Stimulated activated CD8-positive, alpha-beta memory T cell treated with anti-CD3 and anti-CD28 coated beads, Interleukin-2, amount 100 ng/mL, for 48 hours (primary cell): ENCODE measurements at places on chromosomes 3 and 15.

GRCh38 chr3:96070678-96071077 lies 743.7 kb upstream of the EPHA6 start:
- no peak for DNase-seq

DNA sequence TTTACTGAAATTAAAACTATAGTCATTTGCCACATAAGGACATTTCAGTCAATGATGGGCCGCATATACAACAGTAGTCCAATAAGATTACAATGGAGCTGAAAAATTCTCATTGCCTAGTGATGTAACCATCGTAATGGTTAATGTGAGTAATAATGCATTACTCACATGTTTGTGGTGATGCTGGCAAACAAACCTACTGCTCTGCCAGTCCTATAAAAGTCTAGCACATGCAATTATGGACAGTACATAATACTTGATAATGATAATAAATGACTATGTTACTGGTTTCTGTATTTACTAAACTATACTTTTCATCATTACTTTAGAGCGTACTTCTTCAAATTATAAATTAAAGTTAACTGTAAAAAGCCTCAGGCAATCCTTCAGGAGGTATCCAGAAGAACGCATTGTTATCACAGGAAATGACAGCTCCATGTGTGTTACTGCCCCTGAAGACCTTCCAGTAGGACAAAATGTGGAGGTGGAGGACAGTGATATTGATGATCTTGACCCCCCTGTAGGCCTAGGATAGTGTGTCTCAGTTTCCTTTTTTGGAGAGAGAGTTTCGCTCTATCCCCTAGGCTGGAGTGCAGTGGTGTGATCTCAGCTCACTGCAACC lies 102.7 kb downstream of the ATP1B3 start:
- DNase-seq: no peak

- DNase-seq: peak; percentile 9
Measured at GRCh38 chr3:193240850-193241706, at the start of gene PLAAT1. TSS of gene PLAAT1 (plus strand) at chr3:193241222. CDS start at chr3:193255651, 14,429 bp downstream.

DNA sequence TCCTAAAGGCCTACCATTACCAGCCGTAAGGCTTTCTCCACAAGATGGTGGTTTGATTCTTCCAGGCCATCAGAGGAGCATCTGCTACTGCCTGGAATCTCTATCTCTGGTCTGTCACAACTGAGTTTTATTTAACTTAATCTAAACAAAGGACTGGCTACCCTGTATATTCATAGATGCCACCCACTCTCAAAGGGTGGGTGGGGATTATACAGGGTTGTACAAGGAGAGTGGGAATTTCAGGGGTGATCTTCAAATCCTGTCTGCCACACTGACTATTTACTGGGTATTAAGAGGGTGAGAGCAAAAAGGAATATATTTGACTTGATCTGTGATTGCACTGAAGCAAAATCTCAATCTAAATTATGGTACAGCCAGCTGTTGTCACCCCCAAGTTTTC lies 253.3 kb downstream of the MBNL1 start:
- DNase-seq: no peak

- DNase-seq: no peak
Measured at GRCh38 chr3:42014921-42015533, 53.1 kb upstream of the ULK4 start.

- no peak for DNase-seq
Measured at GRCh38 chr3:117887901-117888300, 1146.7 kb downstream of the IGSF11 start.

GRCh38 chr3:42182555-42182954 lies 83.4 kb downstream of the CCK start:
- no peak for DNase-seq

GRCh38 chr3:76300746-76301145 lies 515.4 kb upstream of the ZNF717 start:
- no peak for DNase-seq

- no peak for DNase-seq
Measured at GRCh38 chr15:101307897-101308603, 13.0 kb upstream of the SNRPA1 start.

DNA sequence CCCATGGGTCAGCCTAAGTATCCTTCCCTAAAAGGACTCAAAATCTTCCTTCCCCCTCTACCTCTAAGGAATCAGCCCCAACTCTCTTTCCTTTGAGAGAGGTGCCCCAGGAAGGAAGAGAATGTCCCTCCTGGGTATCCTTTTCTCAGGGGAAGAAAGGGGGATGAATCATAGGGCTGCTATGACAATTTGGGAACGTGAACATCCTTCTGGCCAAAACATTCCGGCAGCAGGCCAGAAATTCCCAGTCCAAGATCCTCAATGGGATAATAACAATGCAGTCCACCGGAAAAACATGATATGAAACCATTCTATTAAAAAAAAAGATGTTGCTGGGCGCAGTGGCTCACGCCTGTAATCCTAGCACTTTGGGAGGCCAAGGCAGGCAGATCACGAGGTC lies 50.8 kb upstream of the CACNA2D3 start:
- no peak for DNase-seq

GRCh38 chr3:46929324-46929723 lies 47.2 kb downstream of the CCDC12 start:
- no peak for DNase-seq

GRCh38 chr15:90859234-90860131 lies 8.9 kb upstream of the FURIN start:
- no peak for DNase-seq

GRCh38 chr3:136954251-136954650 lies 3.5 kb upstream of the IL20RB start:
- no peak for DNase-seq

- DNase-seq: no peak
Measured at GRCh38 chr3:72288955-72289691, 504.2 kb upstream of the PROK2 start.

DNA sequence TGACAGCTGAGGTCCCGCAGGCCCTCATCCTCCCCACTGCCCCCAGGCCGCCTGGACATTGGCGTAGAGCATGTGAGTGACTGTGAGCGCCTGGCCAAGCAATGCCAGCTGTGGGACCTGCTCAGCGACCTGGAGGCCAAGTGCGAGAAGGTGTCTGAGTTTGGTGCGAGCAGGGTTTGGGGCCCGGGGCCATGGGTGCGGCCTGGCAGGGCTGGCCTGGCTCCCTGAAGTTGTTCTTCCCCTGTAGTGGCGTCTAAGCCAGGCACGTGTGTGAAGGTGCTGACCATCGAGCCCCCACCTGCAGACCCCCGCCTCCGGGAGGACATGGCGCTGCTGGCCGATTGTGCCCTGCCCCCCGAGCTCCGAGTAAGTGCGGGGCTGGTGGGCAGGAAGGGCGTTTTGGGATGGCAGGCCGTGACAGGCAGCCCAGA lies 4.2 kb downstream of the ABTB1 start:
- DNase-seq: no peak

DNA sequence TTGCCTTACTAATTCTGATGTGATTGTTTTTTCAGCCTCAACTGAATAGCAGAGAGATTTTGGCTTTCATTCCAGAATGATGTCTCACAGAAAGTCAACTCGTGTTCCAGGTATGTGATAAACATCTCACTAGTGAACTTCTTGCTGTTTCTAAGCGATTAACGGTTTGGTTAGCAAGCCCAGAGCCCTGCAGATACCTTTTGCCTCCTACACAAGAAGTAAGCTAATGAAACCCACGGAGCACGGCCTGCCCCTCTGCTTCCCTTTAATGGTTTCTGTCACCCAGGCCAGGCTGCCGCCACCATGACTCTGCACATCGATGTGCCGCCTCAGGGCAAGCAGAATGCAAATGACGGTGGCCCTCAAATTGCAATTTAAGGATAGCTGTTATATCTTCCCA lies 155.9 kb upstream of the ICE2 start:
- DNase-seq: no peak

DNA sequence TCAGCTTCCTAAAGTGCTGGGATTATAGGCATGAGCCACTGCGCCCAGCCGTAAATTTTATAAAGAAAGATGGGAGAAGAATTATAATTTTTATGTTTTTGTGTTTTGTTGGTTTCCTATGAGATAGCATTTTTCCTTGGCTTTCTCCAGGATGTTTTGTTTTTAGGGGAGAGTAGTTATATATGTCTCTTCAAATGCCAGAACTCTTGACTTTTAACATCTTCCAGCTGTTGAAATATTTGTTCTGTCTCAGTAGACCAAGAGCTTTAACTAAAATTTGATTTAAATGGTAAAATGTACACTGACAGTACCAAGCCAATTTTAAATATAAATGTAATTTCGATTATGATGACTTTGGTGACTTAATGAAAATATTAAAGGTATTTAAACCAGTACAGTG lies 96.8 kb downstream of the DHX36 start:
- no peak for DNase-seq

DNA sequence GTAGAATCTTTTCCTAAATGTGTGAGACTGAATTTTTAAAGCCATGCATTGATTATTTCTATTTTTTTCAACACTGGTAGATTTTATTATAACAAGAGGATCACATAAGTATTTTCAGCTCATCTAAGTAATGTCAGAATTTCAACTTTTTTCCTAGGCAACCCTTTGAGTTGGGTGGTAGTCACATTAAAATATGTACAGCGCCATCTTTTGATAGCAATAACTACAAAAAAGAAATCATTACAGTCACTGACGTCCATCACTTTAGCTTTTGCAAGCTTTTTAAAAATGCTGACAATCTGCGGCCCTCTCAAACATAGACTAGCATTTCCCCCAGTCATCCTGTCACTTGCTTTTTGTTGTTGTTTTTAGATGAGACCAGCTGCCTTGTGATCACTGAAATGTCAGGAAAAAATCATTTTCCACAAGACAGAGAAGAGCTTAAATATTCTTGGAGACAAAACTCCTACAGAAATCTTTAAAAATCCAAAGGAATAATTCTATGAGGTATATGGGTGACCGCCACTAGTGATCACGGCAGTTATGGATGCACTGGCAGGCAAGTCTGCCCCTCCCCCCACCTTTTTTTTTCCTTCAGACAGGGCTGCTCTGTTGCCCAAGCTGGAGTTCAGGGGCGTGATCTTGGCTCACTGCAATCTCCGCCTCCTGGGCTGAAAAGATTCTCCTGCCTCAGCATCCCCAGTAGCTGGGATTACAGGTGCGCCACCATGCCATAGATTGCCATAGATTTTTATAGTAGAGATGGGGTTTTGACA lies 384.0 kb upstream of the KCNMB2 start:
- no peak for DNase-seq
